ENCODE measurements at places on chromosomes 12 and 14.

DNA sequence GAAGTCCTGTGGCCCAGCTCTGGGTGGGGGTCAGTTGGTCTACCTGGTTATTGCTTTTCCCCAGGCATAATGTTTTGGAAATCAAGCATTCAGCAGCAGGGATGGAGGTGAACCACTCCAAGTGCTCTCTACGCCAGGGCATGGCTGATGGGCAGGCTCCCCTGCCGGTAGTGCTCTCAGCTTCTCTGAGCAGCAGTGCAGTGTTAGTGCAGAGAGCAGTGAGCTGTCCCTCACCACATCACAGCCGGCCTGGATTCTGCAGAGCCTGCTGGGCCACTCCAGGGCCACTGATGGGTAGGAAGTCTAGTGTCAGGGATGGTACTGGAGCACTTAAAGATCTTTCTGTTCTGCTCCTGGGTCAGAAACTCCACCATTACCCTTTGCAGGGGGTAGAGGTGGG is 151.1 kb downstream of the CALM1 start:
- DNase-seq, result no peak
- no peaks in the 10 kb centered on the region for H3K4me1 ChIP-seq
- peaks cover 2% of the 10 kb centered on the region for H3K27me3 ChIP-seq
- no peak overlapping the region for H3K27ac ChIP-seq
- no peak overlapping the region for H3K4me3 ChIP-seq

- no peak overlapping the region for H3K4me3 ChIP-seq
- DNase-seq, result no peak
- H3K36me3 ChIP-seq, result no peaks in the 10 kb centered on the region
- H3K27ac ChIP-seq, result no peak overlapping the region
Observed at GRCh38 chr12:32661706-32662105, 17.4 kb upstream of the DNM1L start.

DNA sequence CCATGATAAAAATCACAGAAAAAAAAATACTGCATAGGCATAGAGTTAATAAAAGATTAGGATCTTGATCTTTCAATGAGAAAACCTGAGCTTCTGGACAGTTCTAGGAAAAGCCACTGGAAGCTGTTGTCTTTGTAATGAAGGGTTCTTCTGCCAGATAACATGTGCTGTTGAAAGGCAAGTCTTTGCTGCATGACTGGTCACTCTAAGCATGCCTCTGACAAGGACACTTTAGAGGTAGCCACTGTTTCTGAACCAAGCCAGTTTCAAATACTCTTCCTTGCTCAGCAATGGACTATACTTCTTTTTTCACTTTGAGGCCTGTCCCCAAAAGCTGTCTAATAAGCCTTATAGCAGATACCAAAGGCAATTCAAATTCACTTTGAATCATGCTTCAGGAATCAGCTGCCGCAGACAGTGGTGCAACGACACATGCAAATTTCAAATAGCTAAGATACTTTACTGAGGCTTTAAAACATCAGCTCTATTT is 70.2 kb downstream of the BTG1 start:
- DNase-seq, result no peak
- peaks cover 7% of the 10 kb centered on the region for H3K36me3 ChIP-seq
- no peak overlapping the region for H3K4me3 ChIP-seq
- H3K27ac ChIP-seq, result no peak overlapping the region

DNA sequence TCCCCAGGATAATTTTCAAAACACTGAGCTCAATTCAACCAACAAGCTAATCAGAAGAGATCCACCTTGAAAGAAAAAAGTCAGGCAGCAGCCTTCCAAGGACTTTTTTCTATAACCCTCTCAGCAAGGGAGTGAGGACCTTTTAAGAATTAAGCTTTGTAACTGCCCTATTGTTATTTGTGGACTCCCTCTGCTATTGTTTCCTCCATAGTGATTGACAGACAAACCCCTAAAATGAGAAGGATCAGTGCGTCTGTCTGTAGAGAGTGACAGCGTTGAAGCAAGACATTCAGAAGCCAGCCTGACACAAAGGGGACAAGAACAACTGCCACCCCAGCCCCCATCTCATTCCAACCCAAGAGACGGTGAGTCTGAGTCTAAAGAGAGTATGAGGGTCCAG is 30.3 kb upstream of the BTG1 start:
- no peaks in the 10 kb centered on the region for H3K27me3 ChIP-seq
- H3K27ac ChIP-seq, result no peak overlapping the region
- no peak for DNase-seq
- H3K4me1 ChIP-seq, result peaks cover 9% of the 10 kb centered on the region

DNA sequence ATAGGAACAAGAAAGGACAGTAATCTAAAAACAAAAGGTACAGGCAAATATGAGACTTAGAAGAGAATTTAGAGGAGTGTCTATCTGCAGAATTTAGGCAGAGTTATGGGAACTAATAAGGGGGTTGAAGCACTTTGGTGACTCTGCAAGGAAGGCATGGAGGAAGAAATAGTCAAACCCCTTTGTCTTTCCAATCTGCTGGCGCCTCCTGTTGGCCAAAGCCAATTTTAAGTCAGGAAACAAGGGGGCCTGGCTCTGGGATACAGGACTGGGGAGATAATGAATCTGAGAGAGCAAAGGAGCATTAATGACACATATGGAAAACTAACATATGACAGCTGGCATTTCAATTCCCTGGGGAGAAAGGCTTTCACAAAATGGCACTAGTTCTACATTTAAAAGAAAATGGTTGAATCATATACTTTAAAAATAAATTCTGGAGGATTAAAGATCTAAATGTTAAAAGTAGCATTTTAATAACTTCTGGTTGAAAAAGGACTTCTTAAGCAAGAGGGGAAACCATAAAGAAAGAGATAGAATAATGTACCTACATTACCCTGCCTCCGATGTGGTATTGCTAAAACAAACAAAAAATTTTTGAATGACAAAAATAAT is 48.5 kb upstream of the CSRP2 start:
- H3K4me1 ChIP-seq, result no peaks in the 10 kb centered on the region
- H3K4me3 ChIP-seq, result no peak overlapping the region
- peaks cover 3% of the 10 kb centered on the region for H3K27me3 ChIP-seq
- H3K36me3 ChIP-seq, result no peaks in the 10 kb centered on the region

GRCh38 chr14:89616852-89617341 is 199.9 kb upstream of the FOXN3 start:
- peak overlapping the region; percentile 97 for H3K27ac ChIP-seq
- H3K27me3 ChIP-seq, result no peaks in the 10 kb centered on the region
- H3K4me3 ChIP-seq, result peak overlapping the region; percentile 97
- peaks cover 72% of the 10 kb centered on the region for H3K4me1 ChIP-seq

DNA sequence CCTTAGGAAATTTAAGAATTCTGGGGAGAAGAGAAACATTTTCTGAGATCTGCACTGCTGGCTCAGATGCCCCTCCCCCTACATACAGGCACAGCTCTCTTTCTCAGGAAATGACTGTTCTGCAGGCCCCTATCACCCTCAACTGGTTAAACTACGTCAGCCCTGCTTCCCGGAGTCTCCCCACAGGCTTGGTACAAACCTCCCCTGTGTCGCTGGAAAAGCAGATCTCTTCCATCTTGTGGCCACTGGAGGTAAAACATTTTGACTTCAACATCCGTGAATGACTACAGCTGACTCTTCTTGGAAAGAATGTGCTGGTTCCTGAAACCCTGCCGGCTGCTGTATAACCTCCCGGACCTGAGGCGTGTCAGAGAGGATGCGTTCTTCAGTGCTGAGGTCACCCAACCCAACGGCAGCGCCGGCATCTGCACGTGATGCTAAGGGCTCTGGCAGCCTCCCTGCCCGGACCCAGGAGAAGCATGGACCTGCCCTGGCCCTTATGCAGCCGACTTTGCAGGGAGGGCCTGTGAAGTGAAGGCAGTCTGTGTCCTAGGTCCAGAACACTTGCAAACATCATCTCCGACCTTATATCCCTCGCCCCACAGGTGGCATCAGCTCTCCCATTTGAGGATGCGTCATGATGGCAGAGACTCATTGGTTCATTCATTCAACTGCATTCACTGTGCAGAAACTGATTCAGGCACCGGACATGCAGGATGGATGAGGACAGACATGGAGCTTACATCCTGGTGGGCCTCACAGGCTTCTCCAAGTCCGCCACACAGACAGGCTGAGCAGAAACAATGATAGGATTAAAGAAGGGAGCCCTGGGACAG is 129.2 kb downstream of the GCH1 start:
- H3K27ac ChIP-seq, result peak overlapping the region; percentile 83
- DNase-seq, result peak; percentile 93
- H3K36me3 ChIP-seq, result peaks cover 5% of the 10 kb centered on the region
- peaks cover 38% of the 10 kb centered on the region for H3K4me1 ChIP-seq
- peak overlapping the region; percentile 70 for H3K4me3 ChIP-seq

DNA sequence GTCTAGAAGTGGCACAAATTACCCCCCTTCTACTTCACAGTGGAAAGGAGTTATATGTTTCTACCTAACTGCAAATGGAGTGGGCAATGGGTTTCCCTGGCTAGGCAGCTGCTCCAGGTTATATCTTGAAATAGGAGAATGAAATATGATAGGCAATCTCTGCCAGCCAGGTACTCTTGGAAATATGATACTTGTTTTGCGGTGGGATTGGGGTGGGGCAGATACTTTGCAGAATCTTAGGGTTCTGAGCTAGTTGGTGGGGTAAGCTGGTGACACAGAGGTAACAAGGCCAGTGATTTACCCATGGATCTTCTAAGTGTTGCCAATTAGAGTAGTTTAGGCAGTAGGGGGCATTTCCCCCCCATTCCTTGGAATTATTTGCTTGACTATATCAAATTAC is 140.1 kb downstream of the ATP23 start:
- H3K36me3 ChIP-seq, result no peaks in the 10 kb centered on the region
- H3K4me1 ChIP-seq, result no peaks in the 10 kb centered on the region

GRCh38 chr12:127179176-127179575 is 1087.8 kb upstream of the TMEM132C start:
- H3K36me3 ChIP-seq, result no peaks in the 10 kb centered on the region
- H3K27ac ChIP-seq, result no peak overlapping the region
- DNase-seq, result no peak
- no peaks in the 10 kb centered on the region for H3K27me3 ChIP-seq
- H3K4me3 ChIP-seq, result no peak overlapping the region
- no peaks in the 10 kb centered on the region for H3K4me1 ChIP-seq

GRCh38 chr12:2487278-2487677 is 307.5 kb upstream of the FKBP4 start:
- H3K4me1 ChIP-seq, result no peaks in the 10 kb centered on the region
- H3K4me3 ChIP-seq, result no peak overlapping the region
- no peak overlapping the region for H3K27ac ChIP-seq
- H3K27me3 ChIP-seq, result peaks cover 2% of the 10 kb centered on the region
- no peak for DNase-seq

- H3K36me3 ChIP-seq, result no peaks in the 10 kb centered on the region
- no peaks in the 10 kb centered on the region for H3K4me1 ChIP-seq
- no peak for DNase-seq
- no peak overlapping the region for H3K27ac ChIP-seq
Observed at GRCh38 chr12:123873793-123874192, 98.8 kb downstream of the CCDC92 start.

- no peak for DNase-seq
- H3K36me3 ChIP-seq, result no peaks in the 10 kb centered on the region
- no peaks in the 10 kb centered on the region for H3K4me1 ChIP-seq
- peaks cover 7% of the 10 kb centered on the region for H3K27me3 ChIP-seq
Observed at GRCh38 chr12:76962099-76962498, 83.3 kb upstream of the CSRP2 start.

GRCh38 chr14:69594846-69595245 is 16.6 kb upstream of the SUSD6 start:
- DNase-seq, result no peak
- no peak overlapping the region for H3K4me3 ChIP-seq
- no peaks in the 10 kb centered on the region for H3K36me3 ChIP-seq

- peaks cover 2% of the 10 kb centered on the region for H3K27me3 ChIP-seq
- DNase-seq, result no peak
- no peaks in the 10 kb centered on the region for H3K4me1 ChIP-seq
- no peaks in the 10 kb centered on the region for H3K36me3 ChIP-seq
Observed at GRCh38 chr14:88209273-88209672, 113.8 kb downstream of the KCNK10 start.

GRCh38 chr12:72865921-72866320 is 593.8 kb downstream of the TRHDE start:
- no peak overlapping the region for H3K4me3 ChIP-seq
- no peaks in the 10 kb centered on the region for H3K4me1 ChIP-seq
- no peaks in the 10 kb centered on the region for H3K36me3 ChIP-seq
- no peak for DNase-seq

GRCh38 chr12:6230321-6231110 is 30.3 kb downstream of the CD9 start:
- peak; percentile 93 for DNase-seq
- H3K4me3 ChIP-seq, result peak overlapping the region; percentile 66

DNA sequence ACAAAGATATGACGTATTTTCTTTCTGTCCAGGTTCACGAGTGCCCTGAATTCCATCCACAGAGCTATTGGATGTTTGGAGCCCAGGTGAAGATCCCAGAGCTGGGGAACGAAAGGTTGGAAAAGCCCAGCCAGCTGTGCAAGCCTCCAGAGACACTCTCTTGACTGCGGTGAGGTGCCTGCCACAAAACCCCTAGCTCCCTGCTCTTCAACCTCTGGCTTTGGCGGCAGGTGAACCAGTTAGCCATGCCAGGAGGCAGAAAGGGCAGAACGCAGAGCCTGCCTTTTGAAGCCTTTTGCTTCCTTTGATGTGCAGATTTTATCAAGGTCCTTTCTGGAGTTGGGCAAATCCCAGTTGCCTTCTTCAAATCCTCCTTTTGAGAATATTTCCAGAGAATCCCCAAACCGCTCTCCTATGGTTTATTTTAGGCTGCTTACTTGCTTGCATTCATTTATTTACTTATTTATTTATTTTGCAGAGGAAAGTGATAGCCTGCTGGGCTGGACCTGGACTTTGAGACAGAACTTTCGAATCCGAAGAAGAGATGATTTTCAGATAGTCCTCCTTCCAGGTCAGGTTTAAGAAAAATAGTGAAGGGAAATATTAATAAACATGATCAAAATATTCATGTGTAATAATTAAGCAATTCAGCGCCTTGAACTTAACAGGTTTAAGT is 411.2 kb upstream of the TBX3 start:
- DNase-seq, result no peak
- no peaks in the 10 kb centered on the region for H3K4me1 ChIP-seq
- H3K27ac ChIP-seq, result no peak overlapping the region
- no peaks in the 10 kb centered on the region for H3K27me3 ChIP-seq

DNA sequence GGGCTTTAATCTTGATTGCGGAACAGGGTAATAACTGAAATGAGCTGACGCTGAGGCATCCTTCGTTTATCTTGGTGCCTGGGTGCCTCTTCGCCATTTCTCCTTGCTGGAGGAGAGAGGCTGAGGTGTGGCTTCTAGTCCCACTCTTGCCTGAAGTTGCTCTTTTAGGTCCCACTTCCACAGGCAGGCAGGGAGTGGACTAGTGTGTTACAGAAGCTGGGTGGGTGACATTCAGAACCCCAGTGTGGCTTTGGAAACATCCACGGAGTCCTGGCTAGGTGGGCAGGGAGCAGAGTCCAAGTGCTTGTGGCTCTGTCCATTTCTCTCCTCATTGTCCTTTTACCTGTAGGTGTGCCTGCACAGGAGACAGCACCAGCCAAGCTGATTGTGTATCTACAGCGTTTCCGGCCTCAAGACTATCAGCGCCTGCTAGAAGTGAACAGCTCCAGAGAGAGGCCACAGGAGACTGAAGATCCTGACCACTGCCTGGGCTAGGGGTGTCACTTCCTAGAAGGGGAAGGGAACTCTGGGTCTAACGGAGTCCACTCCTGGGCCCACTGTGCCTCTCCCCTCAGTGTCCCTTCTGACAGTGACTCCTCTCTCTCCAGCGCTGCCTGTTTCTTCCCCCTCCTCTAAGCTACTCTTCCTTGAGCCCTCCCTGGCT is 2.4 kb downstream of the THTPA start:
- no peak for DNase-seq

GRCh38 chr12:4135919-4136605 is 137.5 kb upstream of the CCND2 start:
- H3K4me1 ChIP-seq, result peaks cover 46% of the 10 kb centered on the region
- H3K36me3 ChIP-seq, result peaks cover 3% of the 10 kb centered on the region
- no peaks in the 10 kb centered on the region for H3K27me3 ChIP-seq
